ENCODE measurements at places on chromosomes 11 and 22.

DNA sequence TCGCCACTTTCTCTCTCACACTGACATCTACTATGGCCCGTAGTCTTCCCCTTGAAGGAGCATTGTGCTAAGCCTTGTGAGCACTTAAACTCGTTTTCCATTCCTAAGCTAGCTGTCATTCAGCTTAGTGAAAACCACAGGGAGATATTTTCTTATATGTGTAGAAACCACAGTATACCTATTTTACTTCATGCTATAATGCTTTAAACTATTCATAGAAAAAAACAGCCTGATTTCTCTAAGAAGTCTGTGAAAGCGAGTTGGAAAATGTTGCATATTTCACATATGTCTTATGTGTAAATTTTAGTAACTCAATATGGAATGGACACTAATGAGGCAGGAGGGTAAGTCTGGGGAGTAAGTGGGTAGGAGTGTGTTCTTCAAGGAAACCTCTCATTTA, 194.3 kb upstream of the CTSC start:
- DNase-seq: no peak

DNA sequence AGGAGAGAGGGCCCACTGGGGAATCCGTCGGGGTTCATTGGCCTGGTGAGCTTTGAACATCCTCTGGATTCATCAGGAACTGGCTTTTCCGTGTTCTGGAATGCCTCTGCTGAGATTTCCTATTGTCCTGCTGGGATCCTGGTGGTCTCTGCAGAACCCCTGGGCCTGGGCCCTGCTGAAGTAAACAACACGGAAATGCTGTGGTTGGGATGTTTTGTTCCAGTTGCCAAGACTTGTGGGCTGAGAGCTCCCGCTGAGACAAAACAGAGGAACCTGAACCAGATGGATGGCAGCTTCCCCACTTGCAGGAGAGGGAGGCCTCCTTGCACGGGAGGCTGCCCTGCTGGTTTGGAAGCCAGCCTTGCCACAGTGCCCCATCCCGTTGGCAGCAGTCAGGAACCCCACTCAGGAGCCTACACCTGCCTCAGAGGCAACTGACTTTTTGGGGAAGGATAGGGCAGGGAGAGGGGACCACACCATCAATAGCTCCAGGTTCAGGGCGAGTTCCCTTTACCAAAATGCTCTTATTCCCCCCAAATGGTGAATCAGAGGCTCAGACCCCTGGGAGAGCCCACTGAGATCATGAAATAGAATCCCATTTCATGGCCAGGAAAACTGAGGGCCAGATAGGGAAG, 60.7 kb downstream of the LRRC32 start:
- no peak for DNase-seq

DNA sequence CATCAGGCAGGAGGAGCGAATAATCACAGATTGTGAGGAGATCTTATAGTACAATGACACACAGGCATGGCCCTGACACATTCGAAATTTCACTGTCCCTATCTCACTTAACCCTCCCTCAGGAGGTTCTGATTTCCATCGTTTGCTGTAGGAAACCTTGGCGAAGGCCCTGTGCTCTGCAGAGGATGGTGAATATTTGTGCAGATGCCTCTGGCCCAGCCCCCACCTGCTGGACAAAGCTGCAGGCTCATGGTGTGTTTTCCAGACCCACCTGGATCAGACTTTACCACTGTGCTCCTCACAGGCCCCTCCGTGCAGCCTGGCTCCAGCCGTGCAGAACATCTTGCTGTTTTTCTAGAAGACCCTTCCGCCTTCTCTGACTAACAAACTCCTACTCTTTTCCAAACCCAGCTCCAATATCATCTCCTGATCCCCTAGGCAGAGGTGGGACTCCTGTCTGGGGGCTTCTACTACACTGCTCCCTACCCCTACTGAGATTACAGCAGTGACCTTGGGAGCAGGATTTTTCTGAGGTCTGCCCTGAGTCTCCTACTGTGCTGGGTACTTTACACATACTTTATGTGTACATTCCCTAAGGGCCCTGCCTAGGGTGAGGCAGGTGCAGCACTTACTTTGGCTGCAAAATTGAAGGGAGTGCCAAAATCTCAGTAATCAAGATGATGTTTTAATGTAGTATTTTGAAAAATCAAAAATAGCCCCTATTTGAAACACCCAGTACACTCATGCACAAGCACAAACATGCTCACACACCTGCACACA, 412.7 kb downstream of the SOX6 start:
- DNase-seq: no peak

GRCh38 chr11:76035020-76035419, 171.3 kb downstream of the WNT11 start:
- no peak for DNase-seq

GRCh38 chr11:37642296-37642695, 1044.3 kb upstream of the RAG2 start:
- no peak for DNase-seq

DNA sequence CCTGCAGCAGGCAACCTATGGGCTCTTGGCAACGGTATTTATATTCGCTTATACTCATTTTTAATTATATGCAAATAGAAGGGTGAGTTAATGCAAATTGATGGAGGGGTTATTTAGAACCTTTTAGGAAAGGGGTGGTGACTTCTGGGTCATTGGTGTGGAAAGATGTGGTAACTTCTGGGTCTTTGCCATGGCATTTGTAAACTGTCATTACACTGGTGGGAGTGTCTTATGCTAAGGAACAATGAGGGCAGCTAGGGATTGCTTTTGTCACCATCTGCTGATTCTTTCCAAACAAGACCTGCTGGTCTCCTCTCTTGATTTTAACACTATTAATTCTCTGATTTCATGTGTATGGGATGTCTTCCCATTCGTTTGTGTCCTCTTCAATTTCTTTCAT, 11.7 kb upstream of the KAT5 start:
- DNase-seq: no peak

DNA sequence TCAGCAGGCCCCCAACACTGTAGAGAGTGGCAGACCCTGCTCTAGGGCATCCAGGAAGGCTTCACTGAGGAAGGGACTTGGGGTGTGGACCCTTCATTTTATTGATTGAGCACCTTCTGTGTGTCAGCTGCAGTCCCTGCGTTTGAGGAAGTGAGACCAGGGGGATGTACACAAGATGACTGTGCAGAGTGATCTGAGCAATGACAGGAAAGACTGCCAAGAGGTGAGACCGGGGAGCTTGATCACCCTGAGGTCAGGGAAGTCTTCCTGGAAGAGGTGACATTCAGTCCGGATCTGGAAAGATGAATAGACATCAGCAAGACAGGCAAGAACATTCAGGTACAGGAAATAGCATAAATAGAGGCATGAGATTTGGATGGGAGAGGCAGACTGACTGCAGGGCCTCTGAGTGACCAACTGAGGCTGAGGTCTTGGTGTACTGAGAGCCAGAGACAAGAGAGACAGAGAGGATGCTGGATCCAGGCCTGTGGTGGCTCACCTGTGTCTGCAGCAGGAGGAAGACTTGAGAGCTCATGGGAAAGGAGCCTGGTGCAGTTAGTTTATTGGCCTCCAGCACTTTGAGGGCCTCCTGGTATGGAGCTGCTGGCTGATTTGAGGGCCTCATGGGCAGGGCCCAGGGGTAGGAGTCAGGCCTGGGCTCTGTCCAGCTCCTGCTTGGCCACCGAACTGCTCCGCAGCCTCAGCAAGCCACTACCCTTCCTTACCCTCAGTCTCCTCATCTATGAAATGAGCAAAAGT, 5.2 kb downstream of the DGAT2 start:
- no peak for DNase-seq

GRCh38 chr11:80173371-80174136, 732.7 kb upstream of the TENM4 start:
- DNase-seq: no peak

DNA sequence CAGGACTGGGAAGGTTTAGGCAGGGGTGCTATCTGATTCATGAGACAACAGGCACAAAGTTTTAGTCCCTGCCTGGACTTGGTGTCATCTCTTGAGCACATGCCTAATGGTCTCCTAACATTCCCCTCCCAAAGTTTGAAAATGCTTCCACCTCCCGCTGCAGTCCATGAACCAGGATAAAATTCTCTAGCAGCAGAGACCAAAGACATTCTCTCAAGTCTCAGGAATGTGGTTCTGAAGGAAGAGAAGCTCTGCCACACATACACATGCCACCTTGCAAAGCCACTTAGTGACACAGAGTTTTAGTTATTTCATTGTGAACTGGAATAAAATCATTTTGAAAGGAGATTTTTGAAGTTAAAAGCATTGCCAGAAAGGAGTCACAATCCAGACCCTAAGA, 15.5 kb downstream of the OR51B6 start:
- no peak for DNase-seq

- DNase-seq: peak; percentile 5
Measured at GRCh38 chr22:19488884-19489843, 9.4 kb downstream of the CDC45 start.

DNA sequence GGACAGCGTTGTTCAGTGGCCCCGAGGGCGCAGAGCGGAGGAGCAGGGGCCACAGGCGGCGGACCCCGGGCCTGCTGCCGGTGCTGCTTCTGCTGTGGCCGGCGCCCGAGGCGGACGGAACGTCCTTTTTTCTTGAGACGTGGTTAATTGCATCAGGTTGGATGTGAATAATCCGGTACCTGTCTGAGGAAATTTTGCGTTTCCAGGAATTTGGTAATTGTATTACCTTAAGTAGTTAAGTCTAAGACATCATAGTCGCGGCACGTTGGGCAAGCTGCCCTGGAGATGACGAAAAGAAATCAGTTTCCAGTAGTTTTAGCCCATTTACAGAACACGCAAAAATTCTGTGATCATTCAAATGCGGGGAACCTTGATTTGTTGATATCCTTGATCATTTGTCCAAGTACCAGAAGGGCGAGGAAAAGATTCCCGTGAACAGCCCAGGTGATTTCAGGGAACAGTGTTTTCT, 789 bp downstream of the SPECC1L start:
- no peak for DNase-seq

DNA sequence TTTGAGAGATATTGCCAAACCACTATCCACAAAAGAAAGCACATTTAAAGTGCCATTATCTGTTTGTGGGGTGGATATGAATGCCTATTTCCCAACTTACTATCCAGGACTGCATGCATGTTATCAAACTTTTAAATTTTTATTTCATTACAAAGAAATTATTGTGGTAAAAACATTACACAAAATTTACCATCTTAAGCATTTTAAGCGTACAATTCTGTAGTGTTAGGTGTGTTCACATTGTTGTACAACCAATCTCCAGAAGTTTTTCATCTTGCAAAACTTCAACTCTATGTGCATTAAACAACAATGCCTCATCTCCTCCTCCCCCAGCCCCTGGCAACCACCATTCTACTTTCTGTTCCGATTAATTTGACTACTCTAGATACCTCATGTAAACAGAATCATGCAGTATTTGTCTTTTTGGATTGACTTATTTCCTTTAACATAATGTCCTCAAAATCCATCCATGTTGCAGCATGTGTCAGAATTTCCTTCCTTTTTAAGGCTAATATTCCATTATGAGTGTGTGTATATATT, 17.6 kb upstream of the CD44 start:
- no peak for DNase-seq

- DNase-seq: peak; percentile 61
Measured at GRCh38 chr11:44110231-44110679, 14.8 kb downstream of the EXT2 start.

DNA sequence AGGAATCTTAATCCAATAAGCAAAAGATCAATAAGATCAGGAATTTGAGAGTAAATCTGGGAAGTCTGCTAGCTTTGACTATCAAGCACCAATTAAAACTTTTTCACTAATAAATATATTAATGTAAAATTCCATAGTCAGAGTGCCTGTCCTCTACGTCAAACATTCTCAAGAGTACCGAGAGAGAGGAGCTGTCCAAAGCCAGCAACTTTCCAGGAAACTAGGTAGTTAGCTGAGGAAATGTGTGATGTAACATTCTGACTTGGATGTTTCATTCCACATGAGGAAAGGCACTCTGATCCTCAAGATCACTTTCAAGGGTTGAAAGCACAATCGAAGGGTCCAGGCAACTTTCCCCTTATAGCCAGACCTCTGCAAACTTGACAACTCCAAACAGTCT, 113.2 kb downstream of the STK33 start:
- DNase-seq: no peak

- no peak for DNase-seq
Measured at GRCh38 chr11:30586251-30587144, at the start of gene MPPED2. MPPED2 (minus strand) TSS chr11:30586353; CDS start chr11:30580373, 5,980 bp downstream.

DNA sequence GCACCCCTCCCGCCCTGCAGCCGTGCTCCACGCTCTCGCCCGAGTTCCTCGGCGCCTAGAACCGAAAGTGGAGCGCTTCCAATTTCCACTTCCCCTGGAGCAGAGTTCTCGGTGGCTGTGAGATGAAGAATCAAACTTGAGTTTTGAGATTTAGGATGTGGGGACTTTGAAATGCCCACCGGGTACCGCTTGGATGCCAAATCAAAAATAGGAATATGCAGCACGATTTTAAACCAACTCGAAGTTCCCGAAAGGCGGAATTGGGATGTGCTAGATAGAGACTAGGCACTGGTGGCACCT, 569 bp downstream of the POLA2 start:
- peak; percentile 41 for DNase-seq

DNA sequence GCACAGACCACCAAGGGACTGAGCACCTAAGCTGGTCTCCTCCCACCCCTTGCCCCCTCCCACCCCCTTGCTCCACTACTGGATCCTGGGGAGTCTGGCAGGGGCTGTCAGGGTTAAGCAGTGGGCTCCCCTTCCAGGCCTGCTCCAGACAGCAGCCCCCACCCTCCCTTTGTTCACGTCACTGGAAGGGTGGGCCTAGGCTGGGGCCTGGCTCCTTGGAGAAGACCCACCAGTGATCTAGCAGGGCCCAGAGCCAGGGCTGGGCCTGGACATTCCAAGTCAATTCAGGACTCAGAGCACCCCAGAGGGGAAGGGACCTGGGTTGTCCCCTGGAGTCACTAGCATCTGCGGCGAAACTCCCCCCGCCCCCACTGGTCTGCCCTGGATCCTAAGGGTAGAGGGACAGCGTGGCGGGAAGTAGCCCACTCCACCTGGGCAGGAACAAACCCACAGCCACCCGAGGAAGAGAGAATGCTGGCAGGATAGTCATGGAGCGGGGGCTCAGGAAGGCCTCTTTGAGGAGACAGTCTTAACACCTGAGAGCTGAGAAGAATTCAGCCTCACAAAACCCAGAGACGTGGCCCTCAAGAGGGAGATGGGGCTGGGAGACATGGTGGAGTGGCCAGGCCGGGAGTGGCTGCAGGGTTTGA, 45.8 kb downstream of the IGLL1 start:
- no peak for DNase-seq
